ENCODE measurements at places on chromosomes 3 and 15.

DNA sequence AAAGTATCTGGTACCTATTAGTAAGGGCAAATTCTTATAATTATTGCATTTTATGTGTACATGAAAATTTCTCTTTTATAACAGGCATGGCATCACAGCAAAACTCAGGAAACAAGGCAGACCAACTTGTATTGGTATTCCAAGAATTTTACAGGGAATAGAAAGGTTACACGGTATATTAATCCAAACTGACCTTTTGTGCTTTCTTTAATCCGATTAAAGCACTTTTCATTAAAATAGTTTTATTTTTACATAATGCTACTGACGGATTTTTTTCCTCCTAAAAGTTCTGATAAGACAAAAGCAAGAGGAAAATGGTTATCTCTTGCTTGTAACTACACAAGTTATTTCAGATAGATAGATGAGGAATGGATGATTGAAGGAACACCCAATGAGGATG is 137.0 kb upstream of the SLCO3A1 start:
- no peak for DNase-seq

DNA sequence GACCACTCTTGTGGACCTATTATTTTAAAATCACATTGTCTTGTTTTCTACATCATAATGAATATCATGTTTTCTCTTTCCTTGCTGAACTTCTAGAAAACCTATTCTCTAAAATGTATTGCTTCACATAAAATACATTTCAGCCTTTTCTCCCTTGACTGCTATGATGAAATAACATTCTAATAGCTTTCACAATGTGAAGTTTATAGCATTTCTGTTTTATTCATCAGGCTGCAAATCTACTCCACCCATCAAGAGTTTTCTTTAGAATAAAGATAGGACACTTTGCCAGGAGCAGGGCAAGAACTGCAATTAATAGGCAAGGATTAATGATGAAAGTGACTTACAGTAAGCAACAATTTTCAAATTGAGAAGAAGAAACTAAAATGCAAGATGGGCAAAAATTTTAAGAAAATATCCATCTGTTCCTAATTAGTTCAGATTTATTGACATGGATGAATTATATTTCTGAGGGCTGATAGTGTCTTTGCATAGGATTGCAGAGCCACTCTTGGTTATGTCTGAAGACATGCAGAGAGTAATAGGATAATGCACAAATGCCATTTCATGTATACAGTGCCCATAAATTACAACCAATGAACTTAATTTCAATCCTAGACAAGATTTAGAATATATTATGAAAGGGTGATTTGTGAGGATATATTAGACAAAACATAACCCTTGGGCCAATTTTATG is 21.7 kb downstream of the LEKR1 start:
- no peak for DNase-seq

DNA sequence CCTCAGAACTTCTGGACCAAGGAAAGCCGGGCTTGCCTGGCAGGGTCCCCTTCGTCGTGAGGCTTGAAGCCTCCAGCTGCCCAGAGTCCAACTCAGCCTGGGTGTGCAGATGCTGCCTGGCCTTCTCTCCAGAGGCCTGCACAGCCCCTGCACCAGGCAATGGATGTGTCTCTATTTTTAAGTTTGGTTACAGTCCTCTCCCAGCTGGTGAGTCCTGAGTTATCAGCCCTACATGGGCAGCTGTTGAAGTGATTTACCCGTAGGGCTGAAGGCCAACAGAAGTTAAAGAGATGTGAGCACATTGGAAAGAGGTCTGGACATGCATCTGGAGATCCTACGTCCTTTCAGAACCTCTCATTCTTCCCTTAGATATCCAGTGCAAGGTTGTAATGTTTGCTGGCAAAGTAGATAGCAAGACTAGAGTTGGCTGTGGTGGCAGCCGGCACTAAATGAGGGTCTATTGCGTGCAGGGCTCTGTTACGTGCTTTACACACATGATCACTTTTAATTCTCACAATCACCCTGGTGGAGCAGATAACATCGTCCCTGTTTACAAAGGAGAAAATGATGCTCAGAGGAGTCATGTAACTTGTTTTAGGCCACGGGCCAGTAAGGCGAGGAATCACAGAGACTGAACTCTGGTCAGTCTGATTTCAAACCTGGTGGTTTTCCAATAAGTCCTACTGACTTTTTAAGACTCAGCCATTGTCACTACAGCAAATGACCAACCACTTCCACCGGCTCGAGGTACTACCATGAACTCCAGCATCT is 9.9 kb downstream of the FYCO1 start:
- peak; percentile 39 for DNase-seq

DNA sequence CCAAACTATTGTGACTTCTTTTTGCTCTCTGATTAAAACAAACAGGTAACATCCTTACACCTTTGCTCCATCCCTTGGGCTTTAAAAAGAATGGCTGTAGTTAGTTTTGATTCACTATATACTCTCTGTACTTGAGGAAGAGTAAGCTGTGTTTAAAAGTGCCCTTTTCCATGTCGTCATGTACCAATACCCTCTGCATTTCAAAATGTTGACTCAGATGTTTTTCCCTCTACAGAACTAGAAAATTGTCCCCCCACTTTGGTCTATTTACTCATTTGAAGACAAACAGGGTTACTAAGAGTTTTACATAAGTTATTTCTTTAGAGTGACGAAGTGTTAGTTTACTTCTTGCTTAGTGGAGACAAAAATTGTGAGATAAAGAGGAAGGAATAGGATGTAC is 62.7 kb downstream of the TASOR start:
- DNase-seq = peak; percentile 5

- no peak for DNase-seq
Measured at GRCh38 chr15:75437721-75438120, 13.8 kb downstream of the SIN3A start.

GRCh38 chr3:55434789-55435188 is 52.3 kb downstream of the WNT5A start:
- peak; percentile 52 for DNase-seq

- DNase-seq = no peak
Measured at GRCh38 chr3:29643034-29643425, 362.2 kb downstream of the RBMS3 start.

- DNase-seq = no peak
Measured at GRCh38 chr3:123993818-123994217, 1.9 kb upstream of the ROPN1 start.

DNA sequence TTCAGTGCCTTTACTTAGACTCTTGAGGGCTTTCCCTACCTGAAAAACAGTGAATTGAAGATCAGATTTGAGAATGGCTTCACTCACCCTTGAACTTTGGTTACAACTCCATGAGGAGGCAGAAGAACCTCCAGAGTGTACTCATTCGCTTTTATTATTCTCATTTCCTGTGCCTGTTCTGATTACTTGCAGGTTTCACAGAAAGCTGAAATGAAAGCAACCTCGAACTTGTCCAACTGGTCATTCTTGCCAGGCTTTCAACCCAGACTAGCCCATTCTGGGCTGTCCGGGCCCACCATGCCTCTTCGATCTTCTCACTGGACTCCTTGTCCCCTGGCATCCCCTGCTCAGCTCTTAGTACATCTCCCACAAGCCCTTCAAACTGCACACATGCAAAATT is 20.2 kb upstream of the THUMPD3 start:
- no peak for DNase-seq

- DNase-seq = no peak
Measured at GRCh38 chr3:164250923-164251322, 827.4 kb downstream of the SI start.

DNA sequence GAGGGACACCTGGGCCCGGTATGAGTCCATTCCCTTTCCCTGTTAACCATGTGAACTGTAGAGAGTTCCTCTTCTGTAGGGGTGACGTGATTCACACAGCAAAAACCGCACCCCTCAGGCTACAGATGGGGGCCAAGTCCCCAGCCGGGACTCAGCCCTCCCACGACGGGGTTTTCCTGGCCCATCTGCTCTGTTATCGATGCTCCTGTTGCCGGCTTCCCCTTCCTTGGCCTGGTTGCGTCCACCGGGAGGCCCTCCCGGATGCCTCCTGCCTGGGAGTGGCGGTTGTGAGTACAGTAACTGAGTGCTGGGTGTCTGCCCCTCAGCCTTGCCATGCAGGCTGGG is 817 bp upstream of the PLXNA1 start:
- no peak for DNase-seq

DNA sequence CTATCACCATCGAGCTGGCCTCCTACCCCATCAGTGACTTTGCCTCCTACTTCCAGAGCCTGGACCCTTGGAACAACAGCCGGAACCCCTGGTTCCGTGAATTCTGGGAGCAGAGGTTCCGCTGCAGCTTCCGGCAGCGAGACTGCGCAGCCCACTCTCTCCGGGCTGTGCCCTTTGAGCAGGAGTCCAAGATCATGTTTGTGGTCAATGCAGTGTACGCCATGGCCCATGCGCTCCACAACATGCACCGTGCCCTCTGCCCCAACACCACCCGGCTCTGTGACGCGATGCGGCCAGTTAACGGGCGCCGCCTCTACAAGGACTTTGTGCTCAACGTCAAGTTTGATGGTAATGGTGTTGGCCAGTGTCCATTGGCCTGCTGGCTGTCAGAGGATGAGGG is 6.1 kb downstream of the GRM2 start:
- DNase-seq = no peak

GRCh38 chr3:11995120-11995519 is 9.1 kb upstream of the SYN2 start:
- peak; percentile 5 for DNase-seq

- no peak for DNase-seq
Measured at GRCh38 chr15:45116482-45117307, 2.6 kb downstream of the DUOXA2 start.

DNA sequence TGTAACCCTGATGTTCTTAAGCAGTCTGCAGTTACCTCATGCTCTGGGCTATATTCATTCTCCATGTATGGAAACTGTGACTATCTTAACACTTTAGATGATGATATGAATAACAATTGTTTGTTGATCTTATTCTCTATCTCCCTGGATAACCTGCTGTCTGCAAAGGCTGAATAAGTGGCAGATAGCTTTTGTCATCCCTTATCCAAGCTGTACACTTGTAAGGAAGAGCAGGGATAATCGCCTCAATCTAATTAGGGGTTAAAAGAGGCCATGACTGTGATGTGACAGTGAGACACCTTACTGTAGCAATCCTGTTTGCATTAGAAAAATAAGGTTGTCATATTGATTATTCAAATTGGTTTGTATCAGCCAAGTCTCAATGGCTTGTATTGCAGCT is 123.9 kb downstream of the RSRC1 start:
- DNase-seq = no peak

DNA sequence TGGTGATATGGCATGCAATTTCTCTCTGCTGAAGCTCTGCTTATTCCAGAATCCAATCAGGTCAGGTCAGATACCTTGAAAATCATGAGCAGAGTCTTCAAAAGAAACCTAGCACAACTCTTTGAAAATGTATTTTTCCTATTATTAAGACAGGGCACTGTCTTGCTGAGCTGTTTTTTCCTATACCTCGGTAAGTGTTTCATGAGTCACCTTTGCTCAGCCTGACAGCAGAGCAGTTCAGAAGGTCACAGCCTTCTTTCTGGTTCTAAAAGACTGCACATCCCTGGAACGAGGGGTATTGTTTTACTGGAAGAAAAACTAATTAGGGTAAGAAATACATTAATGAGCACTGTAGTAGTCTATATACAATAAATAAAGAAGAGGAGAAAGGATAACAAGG is 422.0 kb downstream of the SOX2 start:
- no peak for DNase-seq

- DNase-seq = no peak
Measured at GRCh38 chr3:128144512-128145187, 8.6 kb upstream of the EEFSEC start.

GRCh38 chr3:159429702-159430101 is 558.9 kb upstream of the IL12A start:
- DNase-seq = no peak

- peak; percentile 42 for DNase-seq
Measured at GRCh38 chr3:24595796-24596195, 101.1 kb upstream of the THRB start.

- no peak for DNase-seq
Measured at GRCh38 chr3:106339551-106339950, 470.7 kb upstream of the CBLB start.

DNA sequence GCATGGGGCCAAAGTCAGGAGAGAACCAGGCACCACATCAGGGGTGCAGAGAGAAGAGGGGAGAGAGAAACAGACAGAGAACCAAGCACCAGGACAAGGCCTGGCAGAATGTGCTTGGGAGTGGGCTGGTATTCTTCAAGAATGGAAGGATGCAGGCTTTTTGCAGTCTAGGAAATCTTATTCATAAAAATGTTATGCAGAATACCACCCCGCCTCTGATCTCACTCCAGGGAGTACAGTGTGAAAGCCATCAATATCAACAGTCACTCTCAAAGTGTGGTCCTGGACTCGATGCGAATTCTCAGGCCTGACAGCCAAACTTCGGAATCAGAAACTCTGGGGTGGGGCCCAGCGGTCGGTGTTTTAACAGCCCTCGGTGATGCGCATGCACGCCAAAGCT is 16.9 kb downstream of the NTRK3 start:
- DNase-seq = no peak

DNA sequence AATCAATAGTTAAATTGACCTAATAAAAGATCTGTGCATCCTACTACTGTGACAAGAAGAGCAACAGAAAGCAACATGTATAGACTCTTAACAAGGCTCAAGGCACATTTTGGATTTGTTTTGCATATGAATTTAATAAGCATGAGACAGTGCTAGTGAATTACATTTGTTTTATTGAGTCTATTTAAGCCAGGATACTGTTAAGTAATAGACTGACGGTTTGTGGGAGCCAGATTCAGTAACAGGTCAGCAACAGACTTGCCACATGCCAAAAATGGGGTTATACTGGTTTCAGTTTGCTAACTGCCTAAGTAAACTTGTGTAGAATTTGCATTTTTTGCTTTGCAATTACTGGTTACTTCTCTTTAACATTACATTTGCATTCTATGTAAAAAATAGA is 54.0 kb downstream of the MBNL1 start:
- DNase-seq = no peak

GRCh38 chr3:28022916-28023315 is 218.5 kb upstream of the CMC1 start:
- DNase-seq = no peak

DNA sequence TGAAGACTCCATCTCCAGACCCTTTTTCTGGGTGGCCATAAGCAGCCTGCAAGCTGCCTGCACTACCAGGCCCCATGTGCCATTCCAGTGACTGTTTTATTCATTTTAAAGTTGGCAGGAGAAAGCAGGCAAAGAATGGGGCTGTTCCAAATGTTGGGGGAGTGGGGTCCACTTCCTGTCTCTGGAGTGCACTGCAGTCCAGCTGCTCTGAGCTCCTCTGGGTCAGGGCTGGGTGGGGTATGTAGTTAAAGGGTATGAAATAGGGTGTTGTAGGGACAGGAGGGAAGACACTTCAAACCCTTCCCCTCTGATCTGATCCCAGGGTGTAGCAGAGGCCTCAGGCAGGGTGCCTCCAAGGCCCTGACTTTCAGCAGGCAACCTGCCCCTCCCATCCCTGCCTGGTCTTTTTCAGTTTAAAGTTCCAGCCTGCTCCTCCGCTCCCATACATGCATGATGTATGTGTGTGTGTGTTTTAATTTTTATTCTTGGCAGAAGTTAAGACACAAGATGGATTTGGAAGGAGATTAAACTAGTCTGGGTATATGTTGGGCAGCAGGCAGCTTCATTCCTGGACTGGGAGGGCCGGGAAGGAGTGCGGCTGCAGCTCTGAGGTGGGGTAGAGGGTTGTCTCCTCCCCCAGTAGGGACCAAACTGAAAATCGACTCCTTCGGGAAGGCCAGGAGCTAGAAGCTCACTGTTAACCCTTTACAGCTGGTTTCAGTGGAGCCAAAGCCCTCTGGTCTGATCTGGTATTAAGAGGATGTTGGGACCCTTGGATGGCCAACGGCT is 17.3 kb downstream of the BOC start:
- DNase-seq = no peak

GRCh38 chr15:31077181-31077580 is 24.3 kb downstream of the TRPM1 start:
- no peak for DNase-seq

Data from LHCN-M2 (cell line).